ENCODE measurements at places on chromosomes 4 and X. TPM values are rescaled to one million over a fixed set of nuclear protein-coding genes. Genes with fewer than 3 reads are reported as not detected.

ARHGEF38 gene
- not detected for total RNA-seq

- no peak overlapping the region for H3K4me3 ChIP-seq
- no peak for DNase-seq
- H3K27me3 ChIP-seq = no peaks in the 10 kb centered on the region
Measured at GRCh38 chr4:10671799-10672198, 12.8 kb downstream of the CLNK start.

DNA sequence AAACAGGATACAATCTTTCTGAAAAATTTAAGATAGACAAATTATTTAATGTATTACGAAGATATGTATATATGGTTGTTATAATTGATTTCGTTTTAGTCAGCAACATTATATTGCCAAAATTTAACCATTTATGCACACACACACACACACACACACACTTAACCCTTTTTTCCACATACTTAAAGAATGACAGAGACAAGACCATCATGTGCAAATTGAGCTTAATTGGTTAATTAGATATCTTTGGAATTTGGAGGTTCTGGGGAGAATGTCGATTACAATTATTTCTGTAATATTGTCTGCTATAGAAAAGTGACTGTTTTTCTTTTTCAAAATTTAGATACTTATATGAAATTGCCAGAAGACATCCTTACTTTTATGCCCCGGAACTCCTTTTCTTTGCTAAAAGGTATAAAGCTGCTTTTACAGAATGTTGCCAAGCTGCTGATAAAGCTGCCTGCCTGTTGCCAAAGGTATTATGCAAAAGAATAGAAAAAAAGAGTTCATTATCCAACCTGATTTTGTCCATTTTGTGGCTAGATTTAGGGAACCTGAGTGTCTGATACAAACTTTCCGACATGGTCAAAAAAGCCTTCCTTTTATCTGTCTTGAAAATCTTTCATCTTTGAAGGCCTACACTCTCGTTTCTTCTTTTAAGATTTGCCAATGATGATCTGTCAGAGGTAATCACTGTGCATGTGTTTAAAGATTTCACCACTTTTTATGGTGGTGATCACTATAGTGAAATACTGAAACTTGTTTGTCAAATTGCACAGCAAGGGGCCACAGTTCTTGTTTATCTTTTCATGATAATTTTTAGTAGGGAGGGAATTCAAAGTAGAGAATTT, 5.2 kb downstream of the ALB start:
- H3K27me3 ChIP-seq = no peaks in the 10 kb centered on the region
- DNase-seq = no peak
- no peak overlapping the region for H3K4me3 ChIP-seq
- H3K36me3 ChIP-seq = no peaks in the 10 kb centered on the region
- 0 out of 2 replicates have a peak, but pooled peaks cover 2% of the 10 kb centered on the region for H3K4me1 ChIP-seq

TMEM129 gene
- 27.3 TPM for total RNA-seq

DNA sequence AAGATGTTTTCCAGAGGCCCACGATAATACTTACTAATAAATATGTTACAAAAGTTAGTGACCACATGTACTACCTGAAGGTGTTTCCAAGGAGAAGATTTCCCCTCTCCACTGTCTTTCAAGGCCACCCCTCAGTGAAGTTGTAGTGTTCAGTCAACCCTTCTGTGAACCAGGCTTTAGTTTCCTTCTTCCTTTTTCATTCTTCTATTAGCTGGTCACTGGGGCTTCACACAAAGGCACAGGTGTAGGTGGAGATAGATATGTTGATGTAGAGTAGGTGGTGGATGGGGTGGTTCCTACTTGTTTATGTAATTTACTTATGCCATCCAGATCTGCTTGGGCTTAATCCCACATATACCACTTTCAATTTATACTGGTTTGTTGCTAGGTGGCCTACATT, 43.3 kb upstream of the ADAM29 start:
- no peak overlapping the region for H3K27ac ChIP-seq
- no peaks in the 10 kb centered on the region for H3K4me1 ChIP-seq
- no peak overlapping the region for H3K4me3 ChIP-seq
- no peaks in the 10 kb centered on the region for H3K27me3 ChIP-seq
- DNase-seq = no peak

- H3K27me3 ChIP-seq = no peaks in the 10 kb centered on the region
- H3K36me3 ChIP-seq = no peaks in the 10 kb centered on the region
- no peaks in the 10 kb centered on the region for H3K4me1 ChIP-seq
- no peak overlapping the region for H3K4me3 ChIP-seq
- H3K27ac ChIP-seq = no peak overlapping the region
Measured at GRCh38 chrX:44017676-44018075, 44.5 kb upstream of the NDP start.

- no peak overlapping the region for H3K27ac ChIP-seq
- H3K36me3 ChIP-seq = peaks cover 77% of the 10 kb centered on the region
- H3K4me1 ChIP-seq = peaks cover 5% of the 10 kb centered on the region
- no peaks in the 10 kb centered on the region for H3K27me3 ChIP-seq
- peak; percentile 45 for DNase-seq
Measured at GRCh38 chrX:115642311-115642710, 81.3 kb downstream of the PLS3 start.

DNA sequence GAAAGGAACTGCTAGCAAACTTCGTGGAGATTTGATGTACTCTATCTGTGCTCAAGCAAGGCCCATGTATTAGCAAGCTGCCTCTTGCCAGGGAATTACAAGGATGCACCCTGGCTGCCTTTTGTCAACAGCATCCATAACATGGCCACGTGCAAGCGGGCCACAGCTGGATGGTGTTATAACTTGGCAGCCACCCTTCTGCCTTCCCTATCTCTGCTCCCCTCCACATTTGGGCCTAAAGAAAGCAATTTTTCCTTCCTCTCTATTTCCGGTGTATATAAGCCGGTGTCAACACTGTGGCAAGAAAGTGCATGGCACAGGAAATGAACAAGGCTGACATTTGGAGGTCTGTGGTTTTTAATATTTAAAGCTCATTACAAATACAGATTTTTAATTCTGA, 94.8 kb downstream of the CLNK start:
- no peaks in the 10 kb centered on the region for H3K36me3 ChIP-seq
- DNase-seq = no peak
- H3K4me3 ChIP-seq = no peak overlapping the region
- no peaks in the 10 kb centered on the region for H3K4me1 ChIP-seq

DNA sequence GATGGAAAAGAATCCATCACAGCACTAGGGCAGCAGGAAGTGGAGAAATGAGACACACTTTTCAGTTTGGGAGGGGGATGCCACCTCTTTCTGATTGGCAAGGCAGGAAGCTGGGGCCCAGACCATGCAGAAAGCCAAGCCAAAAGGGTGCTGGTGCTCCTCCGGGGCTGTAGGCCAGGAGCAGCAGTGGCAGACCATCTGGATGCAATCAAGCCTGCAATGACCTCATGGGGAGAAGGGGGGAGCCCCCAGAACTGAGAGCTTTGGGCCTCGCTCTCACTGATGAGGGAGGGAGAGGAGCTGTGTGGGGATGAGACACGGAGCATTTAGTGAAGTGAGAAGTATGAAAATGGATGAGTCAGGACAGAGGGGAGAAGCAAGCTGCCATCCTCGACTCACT, 141.3 kb upstream of the NALF2 start:
- H3K4me3 ChIP-seq = no peak overlapping the region
- H3K4me1 ChIP-seq = no peaks in the 10 kb centered on the region
- no peak overlapping the region for H3K27ac ChIP-seq
- H3K36me3 ChIP-seq = no peaks in the 10 kb centered on the region
- no peak for DNase-seq
- no peaks in the 10 kb centered on the region for H3K27me3 ChIP-seq

DNA sequence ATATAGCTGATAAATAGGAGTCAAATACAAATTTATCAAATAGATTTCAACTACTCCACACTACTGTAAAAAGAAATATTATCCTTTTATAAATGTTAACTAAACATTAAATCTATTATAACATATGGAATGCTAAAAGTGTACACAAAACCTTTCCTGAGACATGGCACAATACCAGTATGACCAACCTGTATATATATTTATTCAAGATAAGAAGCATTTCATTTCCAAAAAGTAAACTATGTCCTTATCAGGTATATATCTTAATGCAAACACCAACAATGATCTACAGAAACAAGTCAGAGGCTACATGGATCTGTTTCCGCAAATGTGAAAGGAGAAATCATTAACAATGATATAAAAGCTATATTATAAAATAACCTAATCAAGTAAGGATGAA, 37.8 kb downstream of the WNK3 start:
- H3K36me3 ChIP-seq = no peaks in the 10 kb centered on the region
- H3K27me3 ChIP-seq = no peaks in the 10 kb centered on the region
- H3K27ac ChIP-seq = no peak overlapping the region
- H3K4me3 ChIP-seq = no peak overlapping the region

All from H9 (cell line).